ENCODE measurements at places on chromosomes 2 and 18.
A peak's percentile ranks its signal among the peaks of the same experiment; 100 is the strongest.

GRCh38 chr18:8928847-8929780 is 173.4 kb upstream of the NDUFV2 start:
- DNase-seq, result no peak

GRCh38 chr2:65370387-65371073 is 61.9 kb downstream of the SPRED2 start:
- no peak for DNase-seq

DNA sequence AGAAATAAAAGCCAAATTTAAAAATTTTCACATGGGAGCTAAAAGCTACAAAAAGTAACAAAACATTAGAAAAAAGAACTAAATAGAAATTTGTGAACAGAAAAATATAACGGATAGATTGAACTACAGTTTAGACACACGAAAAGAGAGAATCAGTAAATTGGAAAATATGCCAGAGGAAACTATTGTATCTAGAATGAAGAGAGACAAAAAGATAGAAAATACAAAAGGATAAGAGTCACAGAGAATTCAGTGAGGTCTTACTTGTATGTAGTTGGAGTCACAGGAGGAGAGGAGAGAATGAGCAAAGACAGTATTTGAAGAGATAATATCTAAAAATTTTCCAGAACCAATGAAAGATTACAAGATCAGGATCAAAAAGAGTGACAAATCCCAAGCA is 11.3 kb upstream of the MCFD2 start:
- no peak for DNase-seq

DNA sequence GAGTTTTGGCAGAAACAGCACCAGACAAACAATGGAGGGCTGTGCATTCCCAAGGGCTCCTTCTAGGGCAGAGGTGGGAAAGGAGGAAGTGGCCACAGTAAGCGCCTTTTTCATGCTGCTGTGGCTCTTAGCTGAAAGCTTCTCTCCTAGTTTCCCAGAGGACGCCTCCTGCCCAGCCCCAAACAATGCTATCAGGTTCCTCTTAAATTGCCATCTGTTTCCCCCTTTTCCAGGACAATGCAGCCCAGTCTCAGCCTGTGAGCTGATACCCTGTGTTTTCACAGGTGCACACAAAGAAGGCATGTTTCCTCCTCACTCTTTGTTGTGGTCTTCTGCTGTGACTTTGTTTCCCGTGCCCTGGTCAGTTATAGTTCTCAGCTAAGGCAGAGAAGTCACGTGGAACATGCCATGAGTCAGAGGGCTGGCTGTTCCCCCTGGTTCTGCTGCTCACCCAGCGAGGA is 5.4 kb upstream of the FAM124B start:
- no peak for DNase-seq

DNA sequence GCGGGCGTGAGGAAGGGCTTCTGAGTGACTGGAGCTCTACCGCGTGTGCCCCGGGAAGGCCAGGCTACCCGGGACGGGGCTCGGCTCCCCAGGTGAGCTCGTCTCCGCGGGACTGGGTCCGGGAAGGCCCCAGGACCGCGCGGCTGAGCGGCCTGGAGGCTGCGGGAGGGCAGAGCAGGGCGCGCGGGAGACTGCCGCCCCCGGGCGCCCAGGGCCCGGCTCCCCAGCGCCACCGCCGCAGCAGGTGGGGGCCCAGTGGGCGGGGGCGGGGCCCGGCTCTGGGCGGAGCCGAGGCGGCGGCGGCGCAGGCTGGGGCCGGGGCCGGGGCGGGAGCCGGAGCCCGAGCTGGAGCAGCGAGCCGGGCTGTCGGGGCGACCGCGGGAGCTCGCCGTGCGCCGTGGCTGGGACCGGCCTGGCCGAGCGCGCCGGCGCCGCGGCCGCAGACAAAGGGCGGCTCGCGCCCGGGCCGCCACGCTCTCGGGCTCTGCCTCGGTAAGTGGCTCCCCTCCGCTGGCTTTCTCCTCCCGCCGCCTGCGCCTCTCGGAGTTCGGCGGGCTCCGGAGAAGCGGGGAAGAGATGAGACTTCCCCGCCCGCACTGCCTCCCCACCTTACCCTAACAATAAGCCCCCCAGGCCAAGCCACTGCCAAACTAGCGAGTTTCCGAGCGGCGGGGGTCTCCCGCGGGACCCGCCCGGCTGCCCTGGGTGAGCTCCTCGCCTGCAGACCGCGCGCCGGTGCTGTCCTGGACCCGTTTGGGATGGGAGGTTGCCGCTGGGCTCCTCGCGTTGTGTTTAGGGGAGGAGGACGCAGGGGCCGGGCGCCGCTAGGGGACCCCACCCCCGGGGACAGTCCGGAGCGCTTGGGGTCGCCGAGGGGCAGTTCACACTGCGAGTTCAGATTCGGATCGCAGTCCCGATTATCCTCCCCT is at the start of gene MAPK4:
TSS of gene MAPK4 (plus strand) at position 336 of the 929 bp plus-strand sequence. CDS start 103,872 bp downstream, outside the sequence.
- DNase-seq, result peak; percentile 61

DNA sequence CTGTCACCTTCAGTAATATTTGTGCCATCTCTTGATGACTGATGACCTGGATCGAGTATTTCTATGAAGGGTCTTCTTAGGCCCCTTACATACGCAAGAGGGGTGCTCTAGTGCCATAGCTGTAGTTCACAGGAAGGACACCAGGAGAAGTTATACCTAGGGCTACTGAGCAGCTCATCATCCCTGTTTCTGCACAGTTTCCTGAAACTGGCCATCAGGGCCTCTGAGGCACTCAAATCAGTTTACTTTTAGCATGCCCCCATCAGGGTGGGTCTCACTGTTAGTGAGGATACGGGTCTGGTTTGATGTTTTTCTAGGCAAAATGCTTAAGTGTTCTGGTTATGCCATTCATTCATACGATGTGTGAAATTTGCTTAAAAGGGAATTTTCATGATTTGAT is 20.0 kb upstream of the FBLN7 start:
- DNase-seq, result no peak

- no peak for DNase-seq
Measured at GRCh38 chr18:9809697-9810096, 76.1 kb upstream of the TXNDC2 start.

- no peak for DNase-seq
Measured at GRCh38 chr2:170843656-170844055, 27.0 kb downstream of the GAD1 start.

- no peak for DNase-seq
Measured at GRCh38 chr2:238381341-238382115, 45.2 kb upstream of the ASB1 start.

DNA sequence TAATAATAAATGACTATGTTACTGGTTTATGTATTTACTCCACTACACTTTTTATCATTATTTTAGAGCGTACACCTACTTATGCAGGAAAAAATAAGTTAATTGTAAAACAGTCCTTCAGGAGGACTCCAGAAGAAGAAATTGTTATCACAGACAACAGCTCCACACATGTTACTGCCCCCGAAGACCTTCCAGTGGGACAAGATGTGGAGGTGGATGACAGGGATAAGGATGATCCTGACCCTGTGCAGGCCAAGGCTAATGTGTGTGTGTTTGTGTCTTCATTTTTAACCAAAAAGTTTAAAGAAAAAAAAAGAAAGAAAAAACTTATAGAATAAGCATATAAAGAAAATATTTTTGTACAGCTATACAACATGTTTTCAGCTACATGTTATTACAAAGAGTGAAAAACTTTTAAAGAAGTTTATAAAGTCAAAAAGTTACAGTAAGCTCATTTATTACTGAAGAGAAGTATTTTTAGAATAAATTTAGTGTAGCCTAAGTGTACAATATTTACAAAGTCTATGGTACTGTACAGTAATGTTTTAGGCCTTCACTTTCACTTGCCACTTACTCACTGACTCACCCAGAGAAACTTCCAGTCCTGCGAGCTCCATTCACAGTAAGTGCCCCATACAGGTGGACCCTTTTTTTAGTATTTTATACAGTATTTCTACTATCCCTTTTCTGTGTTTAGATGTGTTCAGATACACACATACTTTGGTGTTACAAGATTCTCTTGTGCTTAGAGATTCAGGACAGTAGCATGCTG is 7.5 kb downstream of the TGFBRAP1 start:
- no peak for DNase-seq

- DNase-seq, result no peak
Measured at GRCh38 chr18:51038110-51038509, 8.1 kb downstream of the SMAD4 start.

DNA sequence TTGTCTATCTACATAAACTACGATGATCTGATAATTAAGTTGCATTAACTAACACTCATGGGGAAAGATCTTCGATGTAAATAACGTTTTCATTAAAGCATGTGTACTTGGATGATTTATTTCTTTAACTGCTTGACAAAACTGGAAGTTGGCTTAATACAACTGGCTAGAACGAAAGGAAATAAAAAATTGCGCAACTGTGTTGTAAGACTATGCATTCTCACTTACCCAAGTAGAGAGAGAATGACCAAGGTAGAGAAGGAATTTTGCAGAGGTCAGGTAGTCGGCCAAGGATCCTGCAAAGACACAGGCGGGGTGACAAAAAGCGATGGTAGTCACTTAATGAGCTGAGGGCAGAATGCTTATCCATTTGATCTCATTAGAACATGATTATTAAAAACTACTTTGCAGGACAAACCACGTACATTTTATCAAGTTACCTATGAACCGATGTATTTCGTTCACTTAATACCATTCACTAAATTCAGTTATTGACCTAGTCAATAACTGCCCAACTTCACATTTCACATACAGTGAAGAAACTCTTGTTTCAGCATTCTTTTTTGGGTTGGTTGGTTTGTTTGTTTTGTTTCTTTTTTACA is 900 bp downstream of the SLC40A1 start:
- DNase-seq, result no peak

- no peak for DNase-seq
Measured at GRCh38 chr18:48342125-48342524, 67.1 kb downstream of the ZBTB7C start.

- DNase-seq, result no peak
Measured at GRCh38 chr2:233240897-233241296, 10.6 kb upstream of the ATG16L1 start.

GRCh38 chr2:215530191-215530968 is 94.5 kb upstream of the FN1 start:
- no peak for DNase-seq

DNA sequence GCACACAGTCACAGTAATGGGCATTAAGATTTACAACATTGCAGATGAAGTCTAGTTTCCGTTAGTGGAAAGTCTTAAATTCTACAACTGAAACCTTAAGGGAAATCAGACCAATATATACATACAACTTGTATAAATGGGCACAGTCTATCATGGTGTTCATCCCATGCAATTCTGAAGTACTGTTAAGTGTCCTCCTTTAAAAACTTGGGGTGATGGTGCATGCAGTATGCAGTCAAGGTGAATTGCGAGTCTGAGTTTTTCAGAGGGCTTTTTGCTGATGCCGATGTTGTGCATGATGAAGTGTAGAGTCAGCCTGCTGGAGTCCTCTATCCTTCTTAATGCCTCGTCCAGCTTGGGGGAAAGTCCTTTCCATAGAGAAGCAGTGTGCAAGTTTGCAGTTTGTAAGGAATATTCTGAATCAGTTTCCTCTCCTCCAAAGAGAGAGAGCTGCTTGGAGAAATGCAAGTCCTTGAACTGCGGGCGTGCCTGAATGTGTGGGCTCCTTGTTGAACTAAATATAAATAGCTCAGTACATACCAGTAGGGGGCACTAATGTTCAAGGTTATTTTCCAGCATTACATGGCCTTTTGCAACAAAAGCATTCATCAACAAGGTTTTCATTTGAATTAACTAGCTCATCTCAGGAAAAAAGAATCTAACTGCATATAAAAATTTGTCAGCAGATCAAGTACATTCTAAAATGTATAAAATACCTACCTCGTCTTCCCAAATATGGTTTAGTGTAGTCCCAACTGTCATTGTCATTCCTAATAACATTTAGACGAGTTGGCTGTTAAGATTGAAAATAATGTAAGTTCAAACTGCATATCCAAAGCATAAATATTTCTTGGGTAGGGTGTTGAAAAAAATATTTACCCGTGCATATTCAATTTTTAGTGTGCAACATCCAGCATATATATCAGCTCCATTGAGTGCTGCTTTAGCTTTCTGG is 21.3 kb downstream of the HNRNPLL start:
- no peak for DNase-seq

DNA sequence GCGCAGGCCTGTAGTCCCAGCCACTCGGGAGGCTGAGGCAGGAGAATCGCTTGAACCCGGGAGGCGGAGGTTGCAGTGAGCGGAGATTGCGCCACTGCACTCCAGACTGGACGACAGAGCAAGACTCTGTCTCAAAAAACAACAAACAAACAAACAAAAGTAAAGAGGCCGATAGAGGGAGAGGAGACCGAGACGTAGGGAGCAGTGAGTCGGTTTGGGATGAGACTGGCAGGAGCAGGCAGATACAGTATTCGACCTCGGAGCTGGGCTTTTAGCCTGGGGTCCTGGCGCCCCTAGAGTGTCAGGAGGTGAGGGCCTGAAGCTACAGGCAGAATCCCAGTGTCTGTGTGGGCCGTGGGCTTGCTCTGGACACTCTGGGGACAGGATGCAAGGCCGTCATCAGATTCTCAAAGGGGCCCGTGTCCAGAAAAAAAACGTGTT is 51.2 kb downstream of the SLC4A1AP start:
- DNase-seq, result no peak

DNA sequence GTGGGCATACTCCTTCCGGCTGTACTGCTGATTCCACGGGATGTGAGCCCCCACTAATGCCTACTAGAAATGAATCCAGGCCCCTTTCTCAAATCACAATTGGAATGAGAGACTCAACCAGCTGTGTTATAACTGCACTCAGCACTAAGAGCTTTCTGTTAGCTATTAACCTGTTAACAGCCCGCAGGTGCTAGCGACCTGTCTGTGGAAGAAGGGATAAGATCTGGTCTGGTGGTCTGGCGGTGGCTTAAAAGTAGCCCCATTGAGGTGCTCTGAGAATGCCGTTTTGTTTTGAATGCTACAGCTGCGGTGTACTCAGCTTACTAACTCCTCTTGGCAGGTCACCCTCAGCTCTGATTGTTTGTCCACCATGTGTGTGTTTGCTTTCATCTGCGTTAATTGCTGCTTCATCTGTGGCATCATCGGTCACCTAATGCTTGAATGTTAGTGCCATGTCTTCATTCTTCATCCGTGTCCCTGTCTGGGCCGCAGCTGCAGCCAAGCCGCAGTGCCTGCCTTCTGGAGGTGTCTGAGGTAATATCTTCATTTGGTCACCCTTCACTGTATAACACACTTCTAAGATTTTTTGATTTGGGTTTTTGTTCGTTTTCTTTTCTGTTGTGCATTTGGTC is 16.3 kb downstream of the RAB12 start:
- no peak for DNase-seq

DNA sequence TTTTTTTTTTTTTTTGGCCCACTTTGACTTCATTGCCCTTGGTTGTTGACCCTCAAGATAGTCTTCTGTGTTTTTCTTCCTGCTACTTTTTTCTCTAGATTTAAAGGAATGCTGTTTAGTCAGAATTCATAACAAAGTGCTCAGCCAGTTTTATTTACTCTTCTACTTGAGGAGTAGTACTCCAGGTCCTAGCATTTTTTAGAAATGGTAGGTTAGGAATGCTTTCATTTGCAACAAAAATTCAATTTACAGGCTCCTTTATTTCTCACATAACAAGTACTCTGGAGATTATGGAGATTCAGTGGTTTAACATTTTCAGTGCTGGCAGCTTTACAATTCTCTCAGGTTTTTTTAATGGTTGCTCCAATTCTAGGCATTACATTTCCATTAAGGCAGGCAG is 58.2 kb downstream of the KIAA1328 start:
- DNase-seq, result no peak

Data from suprapubic skin (tissue), 4 donors.